Stimulated activated CD8-positive, alpha-beta memory T cell treated with anti-CD3 and anti-CD28 coated beads, Interleukin-4, amount 100 ng/mL, for 4 hours (primary cell): ENCODE measurements at places on chromosomes 5 and 9.

- no peak for DNase-seq
Observed at GRCh38 chr5:122053181-122054109, 24.6 kb downstream of the LOX start.

- DNase-seq = no peak
Observed at GRCh38 chr5:107457138-107457537, 213.6 kb downstream of the EFNA5 start.

DNA sequence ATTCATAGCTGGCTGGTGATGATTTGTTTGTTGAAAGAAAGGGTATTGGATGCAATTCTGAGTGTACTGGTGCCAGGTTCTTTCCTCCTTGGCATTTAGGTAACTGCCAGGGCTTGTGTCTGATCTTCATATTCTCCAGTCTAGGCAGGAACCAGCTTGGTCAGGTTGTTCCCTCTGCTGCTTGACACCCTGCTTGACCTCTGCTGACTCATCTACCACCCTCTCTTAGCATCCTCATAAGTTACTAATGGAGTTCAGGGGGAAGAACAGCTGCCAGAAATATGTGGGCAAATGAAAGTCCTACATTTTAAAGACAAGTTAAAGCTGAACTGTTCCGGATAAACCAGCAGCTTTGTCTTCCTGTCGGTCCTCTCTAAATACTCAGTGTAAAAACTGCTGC lies 116.1 kb upstream of the TNC start:
- no peak for DNase-seq

GRCh38 chr5:78550891-78551290 lies 97.7 kb downstream of the LHFPL2 start:
- DNase-seq = no peak

DNA sequence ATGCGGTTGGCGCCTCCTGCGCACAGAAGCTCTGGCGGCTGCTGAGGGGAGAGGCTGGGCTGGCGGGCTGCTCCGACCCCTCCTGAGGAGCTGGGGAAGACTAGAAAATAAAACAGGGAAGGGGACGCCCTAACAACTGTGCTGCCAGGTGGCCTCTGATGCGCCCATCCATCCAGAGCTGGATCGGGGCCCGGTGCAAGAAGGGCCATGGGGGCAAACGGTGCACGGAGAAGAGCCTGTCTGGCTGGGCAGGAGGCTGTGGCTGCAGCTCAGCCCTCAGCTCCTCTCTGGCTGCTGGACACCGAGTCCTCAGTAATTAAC lies 21.0 kb upstream of the MRNIP start:
- no peak for DNase-seq

DNA sequence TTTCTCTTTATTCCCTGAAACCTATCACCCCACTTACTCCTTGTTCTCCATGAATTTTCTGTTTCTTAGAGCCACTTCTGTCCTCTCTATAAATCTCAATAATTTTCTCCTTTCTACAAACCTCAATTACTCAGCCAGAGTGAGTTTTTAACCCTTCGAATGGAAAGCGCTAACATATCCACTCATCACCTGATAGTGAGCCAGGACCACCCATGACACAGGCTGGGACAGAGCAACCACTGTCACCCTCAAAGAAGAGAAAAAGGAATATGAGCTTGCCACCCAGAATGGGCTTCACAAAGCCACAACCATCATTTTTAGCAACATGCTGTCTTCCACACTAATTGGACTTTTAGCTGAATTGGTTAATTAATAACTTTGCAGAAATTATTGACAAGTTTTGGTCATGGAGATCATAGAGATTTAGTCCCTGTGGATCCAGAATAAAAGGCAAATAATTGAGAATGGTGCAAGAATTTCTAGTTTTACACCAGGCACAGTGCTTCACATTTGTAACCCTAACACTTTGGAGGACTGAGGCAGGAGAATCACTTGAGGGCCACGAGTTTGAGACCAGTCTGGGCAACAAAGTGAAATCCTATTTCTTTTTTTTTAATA lies 32.1 kb upstream of the SELENOP start:
- DNase-seq = no peak

DNA sequence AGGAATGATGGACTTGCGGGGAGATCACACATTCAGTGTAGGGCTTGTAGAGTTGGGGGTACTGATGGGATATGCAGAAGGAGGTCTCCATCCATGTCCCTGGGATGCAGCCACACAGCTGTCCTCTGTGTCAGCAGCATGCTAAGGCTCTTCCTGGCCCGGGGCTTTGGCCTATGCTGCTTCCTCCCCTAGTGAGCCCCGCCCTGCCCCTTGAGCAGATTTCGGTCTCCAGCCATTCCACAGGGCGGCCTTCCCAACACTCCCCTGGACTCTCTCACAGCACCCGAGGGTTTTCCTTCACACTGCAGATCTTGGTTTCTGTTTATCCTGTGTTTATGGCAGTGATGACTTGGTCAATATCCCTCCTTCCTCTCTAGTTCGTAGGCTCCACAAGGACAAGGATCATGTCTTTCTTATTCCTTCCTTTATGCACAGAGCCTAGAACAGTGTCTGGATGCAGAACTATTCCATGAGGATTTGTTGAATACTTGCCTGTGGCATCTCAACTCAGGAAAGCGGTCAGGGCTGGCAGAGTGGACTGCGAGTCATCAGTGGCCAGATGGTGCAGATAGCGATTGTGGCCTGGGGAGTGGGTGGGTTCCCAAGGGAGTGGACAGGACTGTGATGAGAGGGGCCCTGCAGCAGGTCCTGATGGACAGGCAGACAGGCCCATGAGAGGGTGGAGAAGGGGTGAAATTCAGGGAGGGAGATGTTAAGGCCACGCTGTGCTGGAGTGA lies 114.2 kb downstream of the RGS3 start:
- no peak for DNase-seq

- no peak for DNase-seq
Observed at GRCh38 chr5:12073426-12073825, 169.2 kb upstream of the CTNND2 start.

- DNase-seq = no peak
Observed at GRCh38 chr9:121992571-121993212, 100.4 kb downstream of the TTLL11 start.

- DNase-seq = no peak
Observed at GRCh38 chr5:135221187-135221473, 177.9 kb downstream of the MACROH2A1 start.

- no peak for DNase-seq
Observed at GRCh38 chr9:19154135-19154612, 26.9 kb upstream of the PLIN2 start.

- DNase-seq = no peak
Observed at GRCh38 chr9:25415718-25416117, 262.5 kb downstream of the TUSC1 start.

DNA sequence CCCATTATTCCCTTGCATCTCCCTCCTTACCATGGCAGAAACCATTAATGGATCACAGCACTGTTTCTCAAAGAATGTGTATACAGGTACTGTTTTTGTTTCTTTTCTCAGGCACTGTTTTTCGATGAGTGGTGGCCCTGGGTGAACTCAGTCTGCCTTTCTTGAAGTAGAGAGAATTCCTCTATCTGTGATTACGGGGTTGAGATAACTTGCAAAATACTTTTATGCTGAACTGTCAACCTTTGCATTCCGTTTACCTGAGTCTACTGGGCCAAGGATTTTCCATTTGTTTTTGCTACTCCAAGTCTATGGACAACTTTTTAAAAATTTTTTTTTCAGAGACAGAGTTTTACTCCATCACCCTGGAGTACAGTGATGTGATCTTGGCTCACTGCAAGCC lies 82.7 kb upstream of the CLINT1 start:
- no peak for DNase-seq

- no peak for DNase-seq
Observed at GRCh38 chr5:39541920-39542319, 117.1 kb upstream of the DAB2 start.

- DNase-seq = no peak
Observed at GRCh38 chr9:2086971-2087370, 71.8 kb downstream of the SMARCA2 start.

GRCh38 chr9:11632691-11633090 lies 1019.9 kb upstream of the PTPRD start:
- DNase-seq = no peak

DNA sequence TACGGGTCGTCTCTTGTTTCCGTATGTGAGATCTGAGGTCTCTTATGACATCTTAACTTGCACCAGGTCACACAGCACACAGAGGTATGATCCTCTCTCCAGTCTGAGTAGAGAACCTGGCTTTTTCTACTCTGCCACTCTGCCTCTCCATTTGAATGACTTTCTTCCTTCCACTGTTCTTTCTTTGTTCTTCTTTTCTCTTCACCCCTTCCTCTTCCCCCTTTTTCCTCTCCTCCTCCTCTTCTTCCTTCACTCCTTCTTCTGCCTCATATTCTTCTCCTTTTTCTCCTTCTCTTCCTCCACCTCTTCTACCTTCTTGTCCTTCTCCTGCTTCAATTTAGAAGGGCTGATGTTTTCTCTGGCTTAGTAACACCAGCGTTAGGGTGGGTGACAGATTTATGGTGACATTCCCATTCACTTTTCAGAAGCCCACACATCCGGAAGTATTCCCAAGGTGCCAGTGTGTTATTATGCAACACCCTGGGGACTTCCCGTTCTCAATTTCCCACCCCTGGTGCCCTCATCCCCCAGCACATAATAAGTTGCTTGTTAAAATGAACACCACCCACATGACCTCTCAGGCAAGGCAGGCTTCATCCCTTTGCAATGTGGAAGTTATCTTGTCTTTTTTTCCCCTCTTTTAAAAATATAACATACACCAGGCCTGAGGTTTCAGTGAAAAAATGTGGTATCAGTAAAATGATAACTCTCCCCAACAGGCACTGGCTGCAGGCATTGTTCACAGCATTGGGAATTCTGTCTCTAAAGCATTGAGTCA lies 122.0 kb downstream of the PAPPA start:
- no peak for DNase-seq

GRCh38 chr9:4243113-4243512 lies 56.8 kb downstream of the GLIS3 start:
- DNase-seq = no peak

GRCh38 chr5:81007637-81008027 lies 47.5 kb downstream of the RASGRF2 start:
- DNase-seq = no peak

DNA sequence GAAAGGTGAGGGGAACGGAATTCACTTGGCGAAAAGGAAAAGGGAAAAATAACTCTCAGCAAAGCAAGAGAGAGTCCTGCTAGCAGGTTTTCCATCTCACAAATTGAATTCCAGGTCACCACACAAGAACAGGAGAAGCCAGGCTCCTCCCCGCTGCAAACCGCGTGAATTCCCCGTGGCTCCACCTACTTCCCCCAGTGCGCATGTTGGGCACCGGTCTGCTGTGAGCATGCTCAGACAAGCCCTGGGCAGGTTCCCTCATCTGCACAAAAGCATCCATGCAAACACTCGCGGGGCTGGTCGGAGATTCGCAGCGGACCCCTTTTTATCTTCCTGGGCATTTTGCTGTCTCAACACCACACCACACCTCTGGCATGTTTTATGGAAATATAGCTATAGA lies 58.5 kb upstream of the S1PR3 start:
- DNase-seq = no peak

- no peak for DNase-seq
Observed at GRCh38 chr5:53974021-53974420, 336.4 kb downstream of the ARL15 start.

- no peak for DNase-seq
Observed at GRCh38 chr9:110183208-110184145, 24.5 kb downstream of the C9orf152 start.

DNA sequence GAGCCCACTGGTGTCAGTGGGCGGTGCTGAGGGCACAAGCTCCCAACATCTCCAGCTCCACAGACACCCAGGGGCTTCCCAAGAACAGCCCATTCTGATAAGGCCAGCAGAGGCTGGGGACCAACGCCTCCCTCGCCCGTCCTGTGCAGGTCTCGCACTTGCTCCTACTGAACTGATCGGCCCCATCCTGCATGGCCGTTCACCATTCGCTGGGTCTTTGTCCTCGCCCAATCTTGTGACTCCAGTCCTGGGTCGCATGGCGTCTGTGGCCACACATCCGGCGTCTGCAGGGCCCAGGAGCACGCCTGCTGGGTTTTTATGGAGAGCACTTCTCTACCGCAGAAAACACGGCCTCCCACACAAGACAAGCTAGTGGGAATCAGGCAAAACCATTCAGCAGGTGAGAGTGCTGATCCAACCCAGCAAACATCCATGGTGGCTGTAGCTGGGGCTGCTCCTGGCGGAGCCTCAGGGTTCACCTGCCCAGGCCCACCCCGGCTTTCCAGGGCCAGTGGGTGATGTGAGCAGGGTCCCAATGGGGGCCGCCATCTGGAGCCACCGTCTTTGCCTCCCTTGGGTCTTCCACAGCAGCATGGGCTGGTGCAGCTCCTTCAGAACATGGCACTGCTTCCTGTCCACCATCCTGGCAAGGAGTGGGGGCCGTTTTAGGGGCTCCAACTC lies 7.4 kb downstream of the LRRC14B start:
- no peak for DNase-seq

GRCh38 chr5:129698661-129699060 lies 49.2 kb upstream of the MINAR2 start:
- no peak for DNase-seq

- no peak for DNase-seq
Observed at GRCh38 chr5:52787600-52788504, at the start of the genes ITGA1 and PELO. Gene ITGA1 (plus strand): TSS chr5:52787916. CDS start chr5:52788354, 438 bp downstream. Gene PELO (plus strand): TSS chr5:52787916. CDS start chr5:52800395, 12,479 bp downstream.

GRCh38 chr5:138743484-138743883 lies 9.7 kb upstream of the CTNNA1 start:
- DNase-seq = no peak

- no peak for DNase-seq
Observed at GRCh38 chr9:109926421-109926869, 146.4 kb downstream of the PALM2AKAP2 start.

DNA sequence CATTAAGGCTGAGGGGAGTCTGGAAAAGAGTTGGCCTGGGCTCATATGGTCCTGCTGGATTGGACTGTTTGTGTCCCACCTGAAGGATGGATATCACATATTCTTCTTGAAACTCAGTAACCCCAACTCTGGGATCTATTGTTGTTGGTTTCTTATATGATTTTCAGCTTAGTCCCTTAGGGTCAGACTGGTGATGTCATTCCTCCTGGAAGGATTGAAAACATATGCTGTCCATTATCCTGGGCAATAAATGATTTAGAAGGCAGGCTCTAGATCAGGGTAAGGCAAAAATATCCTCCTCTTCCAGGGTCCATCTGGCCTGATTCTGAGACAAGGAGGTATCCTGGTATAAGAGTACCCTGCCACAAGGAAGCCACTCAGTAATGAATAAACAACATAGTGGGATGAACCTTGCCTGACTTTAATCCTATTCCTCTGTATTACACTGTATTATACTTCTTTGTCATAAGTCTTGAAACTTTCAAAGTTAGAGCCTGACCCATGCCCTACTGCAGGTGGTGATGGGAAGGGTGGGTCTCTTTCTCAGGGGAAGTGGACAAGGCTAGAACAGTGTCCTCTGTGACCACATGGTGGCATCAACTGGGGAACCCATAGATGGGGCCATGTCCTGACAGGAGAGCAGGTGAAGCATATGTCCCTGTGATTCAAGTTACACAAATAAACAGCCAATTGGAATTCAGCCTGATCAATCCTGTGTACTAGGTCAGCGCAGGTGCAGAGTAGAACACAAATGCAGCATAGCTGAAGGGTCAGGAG lies 454.4 kb upstream of the TRPC7 start:
- no peak for DNase-seq
